ENCODE measurements at places on chromosomes 11 and 22. TPM values are rescaled to one million over a fixed set of nuclear protein-coding genes. Genes with fewer than 3 reads are reported as not detected.

DNA sequence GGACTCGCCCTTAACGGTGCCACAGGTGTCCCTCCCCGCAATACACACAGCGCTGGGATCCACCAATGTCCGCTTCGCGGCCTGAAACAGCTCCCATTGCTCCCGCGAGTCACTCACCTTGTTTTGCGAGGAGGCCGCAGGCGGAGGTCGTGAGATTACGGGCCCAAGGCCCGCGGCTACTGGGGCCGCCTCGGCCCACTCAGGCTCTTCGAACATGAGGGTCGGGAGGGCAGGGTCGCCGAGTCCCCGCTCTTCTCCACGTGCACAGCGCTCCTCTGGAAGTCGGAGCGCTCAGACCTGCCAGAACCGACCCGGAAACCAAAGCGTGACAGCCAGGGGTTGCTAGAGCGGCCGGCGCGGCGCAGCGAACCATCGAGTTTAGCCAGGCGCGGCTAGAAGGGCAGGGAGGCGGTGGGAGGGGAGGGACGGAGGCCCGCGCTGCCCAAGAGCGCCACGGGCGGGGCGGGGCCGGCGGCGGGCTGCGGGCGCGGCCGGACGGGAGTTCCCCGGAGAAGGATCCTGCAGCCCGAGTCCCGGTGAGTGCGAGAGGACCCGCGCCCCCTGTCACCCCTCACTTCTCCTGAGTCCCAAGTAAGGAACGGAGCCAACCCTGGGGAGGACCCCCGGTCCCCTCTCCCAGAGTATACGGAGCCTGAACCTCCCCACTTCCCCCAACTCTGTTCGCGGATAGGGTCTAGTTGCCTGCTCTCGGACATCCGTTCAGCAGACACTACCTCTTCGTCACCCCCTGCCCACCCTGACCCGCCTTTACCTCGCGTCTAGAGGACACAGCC lies at the start of the genes ILK and RRP8:
TSS of gene ILK (plus strand) at position 488 of the 794 bp plus-strand sequence. CDS start 498 bp downstream, outside the sequence.
TSS of gene RRP8 (minus strand) at position 330 of the 794 bp plus-strand sequence. CDS start at position 216, 114 bp downstream.
- peak; percentile 90 for DNase-seq
- H3K4me3 ChIP-seq, result peak within 1 kb of the TSS; percentile 92
- H3K27ac ChIP-seq, result peak within 1 kb of the TSS; percentile 93

DNA sequence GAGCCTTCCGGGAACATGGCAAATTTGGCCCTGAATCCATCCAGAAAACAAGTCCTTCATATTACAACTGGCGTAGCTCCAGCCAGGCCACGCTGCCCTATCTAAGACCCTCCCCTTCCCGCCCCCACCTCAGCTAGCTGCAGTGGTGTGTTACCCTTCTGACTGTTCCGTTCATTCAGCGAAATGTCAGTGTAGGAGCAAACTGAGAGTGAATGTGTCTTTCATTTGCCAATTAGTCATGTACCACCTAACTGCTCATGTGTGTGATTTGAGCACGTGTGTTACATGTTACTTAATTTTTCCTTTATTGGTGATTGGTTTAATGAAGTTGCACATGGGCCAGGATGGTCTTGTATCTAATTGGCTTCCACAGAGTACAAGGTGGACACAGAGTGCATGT lies 34.8 kb upstream of the POU2AF1 start:
- DNase-seq, result no peak
- no peaks in the 10 kb centered on the region for H3K36me3 ChIP-seq
- H3K4me3 ChIP-seq, result no peak overlapping the region

DNA sequence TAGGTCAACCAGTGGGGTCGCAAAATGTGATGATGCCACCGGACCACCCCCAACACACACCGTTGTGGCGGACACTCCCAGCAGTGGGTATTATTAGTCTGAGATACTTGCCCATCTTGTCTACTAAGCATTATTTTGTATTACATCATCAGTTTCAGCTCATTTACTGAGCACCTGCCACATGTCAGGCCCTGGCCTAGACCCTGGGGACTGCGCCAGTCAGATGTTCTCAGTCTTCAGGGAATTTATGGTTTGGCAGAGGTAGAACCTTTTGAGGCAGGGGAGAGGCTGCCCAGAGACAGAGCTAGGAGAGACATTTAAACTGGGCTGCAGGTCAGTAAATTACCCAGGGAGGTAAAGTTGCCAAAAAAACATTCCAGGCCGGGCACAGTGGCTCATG lies 43.1 kb upstream of the GCAT start:
- no peak overlapping the region for H3K4me3 ChIP-seq
- H3K36me3 ChIP-seq, result no peaks in the 10 kb centered on the region
- no peak overlapping the region for H3K27ac ChIP-seq
- H3K4me1 ChIP-seq, result no peaks in the 10 kb centered on the region

The RAB3IL1 gene
- 3.5 TPM for total RNA-seq

- no peaks in the 10 kb centered on the region for H3K36me3 ChIP-seq
- H3K27me3 ChIP-seq, result no peaks in the 10 kb centered on the region
- H3K4me1 ChIP-seq, result peaks cover 4% of the 10 kb centered on the region
- DNase-seq, result no peak
These were observed 782 bp upstream of the TTC12 start for GRCh38 chr11:113313601-113314000.

GRCh38 chr11:19220903-19221724 lies 19.3 kb upstream of the CSRP3 start:
- H3K27me3 ChIP-seq, result peaks cover 2% of the 10 kb centered on the region
- no peak overlapping the region for H3K27ac ChIP-seq
- H3K4me1 ChIP-seq, result no peaks in the 10 kb centered on the region
- no peaks in the 10 kb centered on the region for H3K36me3 ChIP-seq
- no peak overlapping the region for H3K4me3 ChIP-seq
- no peak for DNase-seq

- no peaks in the 10 kb centered on the region for H3K4me1 ChIP-seq
- H3K4me3 ChIP-seq, result no peak overlapping the region
- no peaks in the 10 kb centered on the region for H3K36me3 ChIP-seq
- no peak for DNase-seq
- no peaks in the 10 kb centered on the region for H3K27me3 ChIP-seq
These were observed 6.1 kb downstream of the THY1 start for GRCh38 chr11:119416606-119417580.

DNA sequence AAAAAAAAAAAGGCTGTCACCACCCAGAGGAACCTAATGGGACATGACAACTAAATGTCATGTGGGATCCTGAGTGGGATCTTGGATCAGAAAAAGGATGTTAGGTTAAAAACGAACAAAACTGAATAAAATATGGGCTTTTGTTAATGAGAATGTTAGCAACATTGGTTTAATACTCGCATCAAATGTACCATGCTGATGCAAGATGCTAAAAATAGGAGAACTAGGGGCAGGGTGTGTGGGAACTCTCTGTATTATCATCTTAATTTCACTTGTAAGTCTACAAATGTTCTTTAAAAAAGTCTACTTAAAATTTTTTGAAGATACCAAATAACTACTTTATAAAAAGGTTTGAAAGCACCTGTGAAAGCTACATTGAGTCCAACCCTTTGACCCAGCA lies 88.8 kb upstream of the PRR5 start:
- DNase-seq, result no peak
- H3K4me1 ChIP-seq, result no peaks in the 10 kb centered on the region
- no peak overlapping the region for H3K4me3 ChIP-seq

DNA sequence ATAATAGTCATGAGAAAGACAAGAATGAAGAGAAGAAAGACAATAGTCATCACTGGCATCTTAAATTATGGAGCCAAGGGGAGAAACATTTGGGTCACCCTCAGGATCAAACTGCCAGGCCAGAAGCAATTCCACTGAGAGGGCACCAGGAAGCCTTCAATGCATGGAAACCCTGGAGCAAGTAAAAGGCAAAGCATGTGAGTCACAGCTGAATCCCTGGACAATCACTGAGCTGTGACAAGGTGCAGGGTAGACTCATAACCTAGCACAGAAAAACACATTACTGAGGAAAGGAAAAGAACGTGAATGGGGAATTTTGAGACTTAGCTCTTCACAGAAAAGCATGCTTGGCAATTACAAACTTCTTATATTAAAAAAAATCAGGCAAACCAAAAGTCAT lies 1.6 kb downstream of the KCNJ1 start:
- DNase-seq, result no peak
- H3K27me3 ChIP-seq, result no peaks in the 10 kb centered on the region
- no peak overlapping the region for H3K27ac ChIP-seq
- H3K4me3 ChIP-seq, result no peak overlapping the region
- H3K36me3 ChIP-seq, result no peaks in the 10 kb centered on the region
- no peaks in the 10 kb centered on the region for H3K4me1 ChIP-seq

GRCh38 chr11:30914143-30914762 lies 328.1 kb upstream of the MPPED2 start:
- no peaks in the 10 kb centered on the region for H3K4me1 ChIP-seq
- no peaks in the 10 kb centered on the region for H3K36me3 ChIP-seq
- H3K27ac ChIP-seq, result no peak overlapping the region
- DNase-seq, result peak; percentile 33

The KDM4D gene
- 9.9 TPM for total RNA-seq

GRCh38 chr22:44616882-44617655 lies 84.9 kb upstream of the PRR5 start:
- no peaks in the 10 kb centered on the region for H3K4me1 ChIP-seq
- DNase-seq, result no peak
